ENCODE measurements at places on chromosomes 7 and 10.

- DNase-seq = no peak
Observed at GRCh38 chr7:148325208-148325607, 265.4 kb upstream of the C7orf33 start.

DNA sequence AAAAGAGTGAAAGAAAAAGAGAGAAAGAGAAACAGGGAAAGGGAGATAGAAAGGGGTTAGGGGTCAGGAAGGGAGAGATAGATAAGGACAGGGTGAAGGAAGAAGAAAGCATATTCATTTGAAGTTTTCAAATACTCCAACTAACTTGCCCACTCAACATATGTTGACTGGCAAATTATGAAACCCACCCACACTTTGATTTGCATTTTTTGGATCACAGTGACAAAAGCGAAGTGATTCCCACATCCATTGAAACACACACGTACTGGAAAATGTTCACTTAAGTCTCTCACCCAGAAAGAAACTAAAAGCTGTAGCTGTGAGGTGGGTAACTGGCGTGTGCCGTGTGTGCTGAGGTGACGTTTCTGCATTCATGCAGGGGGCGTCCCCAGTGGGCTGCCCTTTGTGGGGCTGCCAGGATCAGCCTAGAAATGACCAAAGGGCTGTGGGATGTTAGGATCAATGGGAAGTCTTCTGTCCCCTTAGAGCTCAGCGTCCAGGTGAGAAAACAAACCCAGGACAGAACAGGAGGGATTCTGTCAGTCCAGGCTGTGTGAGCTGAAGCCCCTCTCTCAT, 134.9 kb upstream of the ADARB2 start:
- DNase-seq = no peak

DNA sequence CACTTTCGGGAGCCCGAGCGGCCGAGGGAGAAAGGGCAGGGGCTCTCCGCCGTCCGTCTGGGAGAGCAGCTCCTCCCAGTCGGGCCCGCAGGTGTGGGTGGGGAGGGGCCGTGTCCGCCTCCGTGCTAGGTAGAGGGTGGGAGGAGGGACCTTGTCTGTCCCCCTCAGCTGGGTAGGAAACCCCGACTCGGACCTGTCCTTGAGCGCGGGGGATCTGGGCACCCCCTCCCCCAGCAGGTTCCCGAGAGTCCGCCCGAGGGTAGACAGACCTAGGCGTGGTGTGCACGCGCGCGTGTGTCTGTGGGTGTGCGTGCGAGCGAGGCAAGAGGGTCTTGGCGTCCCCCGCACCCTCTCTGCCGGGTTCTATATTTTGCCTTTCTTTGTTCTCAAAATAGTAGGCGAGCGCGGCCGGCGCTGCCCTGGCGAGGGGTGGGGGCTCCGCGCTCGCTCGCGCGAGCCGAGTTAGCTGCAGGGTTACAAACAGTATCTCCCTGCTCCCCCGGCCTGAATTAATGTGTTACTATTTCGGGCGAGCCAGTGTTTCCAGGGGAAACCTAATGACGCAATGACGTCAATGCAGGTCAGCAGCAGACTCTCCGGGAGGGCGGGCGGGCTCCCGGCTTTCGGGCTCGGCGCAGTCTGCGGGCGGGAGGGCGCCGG, 73.9 kb upstream of the LEP start:
- peak; percentile 83 for DNase-seq

- DNase-seq = no peak
Observed at GRCh38 chr10:33657154-33657908, 322.9 kb upstream of the NRP1 start.

DNA sequence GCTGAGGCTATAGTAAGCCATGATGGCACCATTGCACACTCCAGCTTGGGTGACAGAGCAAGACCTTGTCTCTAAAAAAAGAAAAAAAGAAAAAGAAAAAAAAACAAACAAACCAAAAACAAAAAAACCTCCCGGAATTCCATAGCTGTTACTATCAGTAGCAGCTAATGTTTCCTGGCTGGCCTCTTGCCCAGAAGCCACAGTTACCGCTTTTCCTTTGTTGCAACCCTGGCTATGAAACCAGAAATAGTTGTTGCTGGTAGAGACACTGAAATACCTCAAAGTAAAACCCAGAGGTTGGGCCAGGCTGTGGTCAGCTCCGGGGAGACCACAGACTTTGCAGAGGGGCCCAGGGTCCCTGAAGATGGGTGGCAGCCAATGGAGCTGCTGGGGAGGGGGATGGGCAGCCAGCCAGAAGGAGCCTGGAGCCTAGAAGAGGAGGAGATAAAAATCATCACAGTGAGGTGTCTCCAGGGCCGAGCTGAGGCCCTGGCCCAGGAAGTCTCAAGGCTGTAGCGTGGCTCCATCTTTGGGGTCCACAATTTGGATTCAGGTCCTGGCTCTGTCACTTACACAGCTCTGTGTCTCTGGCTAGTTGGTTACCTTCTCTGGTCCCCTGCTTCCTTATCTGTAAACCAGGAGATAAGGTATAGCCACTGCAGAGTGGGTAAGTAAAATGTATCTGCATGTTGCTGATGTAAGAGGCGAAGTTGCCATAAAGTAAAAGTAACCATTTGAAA, 3.4 kb upstream of the CHST12 start:
- peak; percentile 71 for DNase-seq

DNA sequence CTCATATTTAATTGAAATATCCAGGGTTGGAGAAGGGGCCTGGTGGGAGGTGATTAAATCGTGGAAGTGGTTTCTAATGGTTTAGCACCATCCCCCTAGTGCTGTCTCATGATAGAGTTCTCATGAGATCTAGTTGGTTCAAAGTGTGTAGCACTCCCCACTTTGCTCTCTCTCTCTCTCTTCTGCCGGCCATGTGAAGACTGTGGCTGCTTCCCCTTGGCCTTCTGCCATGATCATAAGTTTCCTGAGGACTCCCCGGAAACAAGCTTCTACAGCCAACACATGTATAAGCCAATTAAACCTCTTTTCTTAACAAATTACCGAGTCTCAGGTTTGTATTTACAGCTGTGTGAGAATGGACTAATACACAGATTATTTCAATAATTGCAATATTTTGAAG, 305.8 kb upstream of the KCND2 start:
- no peak for DNase-seq

DNA sequence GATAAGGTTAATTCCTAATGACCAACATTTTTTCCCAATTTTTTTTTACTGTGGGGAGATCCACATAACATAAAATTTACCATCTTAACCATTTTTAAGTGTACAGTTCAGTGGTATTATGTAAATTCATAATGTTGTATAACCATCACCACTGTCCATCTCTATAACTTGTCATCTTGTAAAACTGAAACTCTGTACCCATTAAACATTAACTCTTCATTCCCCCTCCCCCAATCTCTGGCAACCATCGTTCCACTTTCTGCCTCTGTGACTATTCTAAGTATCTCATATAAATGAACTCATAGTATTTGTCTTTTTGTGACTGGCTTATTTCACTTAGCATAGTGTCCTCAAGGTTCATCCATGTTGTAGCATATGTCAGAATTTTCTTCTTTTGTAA, 46.0 kb upstream of the HPS1 start:
- DNase-seq = no peak

- DNase-seq = no peak
Observed at GRCh38 chr7:133963629-133964028, 163.5 kb upstream of the LRGUK start.
